WTC11 (cell line): ENCODE measurements at places on chromosomes 13 and 19. TPM values are rescaled to one million over a fixed set of nuclear protein-coding genes. Genes with fewer than 3 reads are reported as not detected.

DNA sequence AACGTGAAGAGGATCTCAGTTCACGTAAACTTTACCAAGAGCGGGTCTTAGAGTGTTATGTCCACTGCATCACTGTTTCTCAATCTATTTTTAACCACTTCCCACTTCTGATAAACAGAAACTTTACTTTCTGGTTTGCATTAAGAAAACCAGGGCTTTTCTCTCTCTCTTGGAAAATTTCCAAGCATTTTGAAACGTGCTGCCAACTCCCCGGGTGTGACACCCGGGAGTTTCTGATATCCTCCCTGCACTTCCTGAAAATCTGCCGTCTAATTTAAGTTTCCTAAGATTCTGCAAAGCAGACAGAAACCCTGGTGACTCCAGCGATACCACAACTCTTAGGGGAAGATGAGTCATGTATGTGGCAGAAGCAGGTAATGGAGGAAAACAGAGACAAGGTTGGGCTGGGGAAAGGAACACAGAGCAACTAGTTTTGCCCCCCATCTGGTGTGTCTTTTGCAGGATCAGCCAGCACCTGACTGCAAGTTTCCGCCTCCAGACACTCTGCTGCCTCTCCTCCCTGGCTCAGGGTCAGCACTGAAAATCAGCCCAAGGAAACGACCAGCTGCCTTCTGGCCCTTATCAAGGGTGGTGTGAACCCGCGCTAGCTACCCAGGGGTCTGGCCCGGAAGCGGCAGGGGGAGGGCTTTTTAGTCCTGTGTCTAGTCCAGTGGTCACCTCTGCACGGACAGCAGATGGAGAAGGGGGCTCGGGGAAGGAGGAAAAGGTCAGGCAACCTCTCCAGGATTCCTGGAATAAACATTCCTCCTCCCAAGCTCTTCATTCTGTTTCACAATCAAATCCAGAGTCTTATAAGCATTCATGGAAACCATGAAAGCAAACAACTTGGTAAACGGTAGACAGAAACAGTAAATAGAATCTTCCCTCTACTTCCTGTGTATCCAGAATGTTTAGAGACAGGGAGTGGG lies 11.3 kb upstream of the FFAR2 start:
- DNase-seq: no peak

DNA sequence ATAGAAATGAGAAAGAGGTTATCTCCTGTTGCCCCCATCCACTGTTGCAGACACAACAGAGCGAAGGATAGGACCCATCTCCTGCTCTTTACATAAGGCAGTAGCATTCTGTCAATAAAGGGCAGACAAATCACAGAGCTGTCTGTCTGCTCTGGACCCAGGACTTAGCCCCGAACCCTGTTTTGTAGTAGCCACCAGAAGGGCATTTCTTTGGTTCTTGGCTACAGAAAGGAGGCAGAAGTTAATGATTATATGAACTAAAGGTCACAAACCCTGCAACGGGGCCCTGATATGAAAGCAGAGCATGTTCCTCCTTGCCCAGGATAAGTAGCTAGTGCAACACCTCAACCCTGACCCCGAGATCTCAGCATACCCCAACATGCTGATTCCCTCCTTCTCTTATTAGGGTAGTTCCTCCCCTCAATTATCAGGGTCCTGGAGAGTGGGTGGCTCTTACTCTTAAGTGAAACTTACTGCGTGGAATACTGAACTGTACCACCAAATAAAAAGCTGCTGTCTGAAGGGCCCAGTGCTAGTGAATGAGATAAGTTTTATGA lies 680.4 kb upstream of the SPRY2 start:
- DNase-seq: no peak

Gene OR1M1
- total RNA-seq: not detected in 3 replicates

Gene CEACAM16
- total RNA-seq: not detected in 3 replicates

Gene TUBA3C
- not detected in 3 replicates for total RNA-seq

- DNase-seq: no peak
Observed at GRCh38 chr13:28434926-28435325, 60.0 kb downstream of the FLT1 start.

GRCh38 chr13:53499576-53500133 lies 471.0 kb downstream of the OLFM4 start:
- DNase-seq: no peak

GRCh38 chr13:111917086-111917485 lies 149.9 kb upstream of the SOX1 start:
- no peak for DNase-seq

Gene SIGLECL1
- not detected in 3 replicates for total RNA-seq

DNA sequence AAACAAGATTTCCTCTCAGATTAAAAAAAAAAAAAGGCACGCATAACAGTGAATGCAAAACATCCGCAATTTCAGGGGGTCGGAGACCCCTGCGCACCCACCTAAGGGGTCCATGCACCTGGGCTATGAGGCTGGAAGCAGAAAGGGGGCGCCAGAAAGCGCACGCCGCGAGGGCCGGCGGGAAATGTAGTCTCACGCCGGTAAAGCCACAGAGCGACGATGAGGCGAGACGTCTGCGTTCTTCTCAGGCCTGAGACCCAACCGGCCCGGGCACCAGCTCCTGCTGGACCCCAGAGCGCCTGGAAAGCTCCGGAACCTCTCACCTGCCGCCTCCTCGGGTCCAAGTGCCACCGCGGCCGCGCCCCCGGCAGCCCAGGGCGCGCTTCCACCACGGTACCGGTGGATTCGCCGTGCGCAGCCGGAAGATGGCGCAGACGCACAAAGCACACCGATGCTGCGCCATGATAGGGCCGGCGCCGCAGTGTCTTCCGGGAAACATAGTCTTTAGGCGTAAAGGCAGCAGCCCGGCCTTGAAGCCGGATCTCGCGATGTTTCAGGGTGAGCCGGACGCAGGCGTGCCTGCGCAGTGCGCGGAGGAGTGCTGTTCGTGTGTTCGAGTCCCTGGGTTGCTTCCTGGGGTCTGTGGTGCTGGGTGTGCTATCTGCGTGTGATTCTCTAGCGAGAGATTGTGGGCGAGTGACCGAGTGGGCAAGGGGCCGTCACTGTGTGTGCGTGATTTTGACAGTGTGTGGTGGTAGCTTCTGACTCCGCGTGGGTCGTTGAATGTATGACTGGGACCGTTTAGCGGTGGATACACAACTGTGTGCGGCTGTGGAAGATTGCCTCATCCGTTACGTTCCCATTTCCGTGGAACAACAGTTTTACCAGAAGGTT lies at the start of gene ZNF582:
TSS of gene ZNF582 (minus strand) at position 416 of the 894 bp plus-strand sequence. CDS start 1,782 bp downstream, outside the sequence.
- DNase-seq: peak; percentile 93

Gene ADGRL1
- 128 to 140 TPM (median 140 TPM) in 3 replicates for total RNA-seq

GRCh38 chr13:74289861-74290773 lies 155.9 kb upstream of the KLF12 start:
- DNase-seq: peak; percentile 11

DNA sequence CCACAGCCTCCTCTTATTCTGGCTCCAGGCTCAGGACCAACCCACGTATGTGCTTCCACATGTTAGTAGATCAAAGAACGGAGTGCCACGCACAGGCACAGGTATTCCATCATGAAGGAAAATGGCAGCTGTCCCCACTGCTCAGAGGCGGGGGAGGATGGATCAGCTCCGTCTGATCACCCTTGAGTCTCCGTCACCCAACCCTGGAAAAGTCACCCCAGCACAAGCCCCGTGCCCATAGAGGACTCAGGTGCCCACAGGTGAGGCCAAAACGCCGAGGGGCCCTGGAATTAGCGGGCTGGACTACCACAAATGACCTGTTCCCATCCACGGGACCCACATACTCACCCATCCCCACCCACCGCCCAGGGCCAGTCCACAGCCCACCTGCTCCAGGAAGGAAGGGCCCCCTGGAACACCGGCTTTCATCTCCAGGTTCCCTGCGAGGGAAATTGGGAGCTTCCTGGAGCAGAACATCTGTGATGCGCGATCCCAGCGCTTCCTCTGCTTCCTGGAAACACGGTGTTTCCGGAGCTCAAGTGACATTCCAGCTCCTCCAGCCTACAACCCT lies 120.5 kb upstream of the SPACA7 start:
- DNase-seq: no peak

Gene ZNF808
- total RNA-seq: 47.1 to 59.2 TPM (median 49.2 TPM) in 3 replicates
